ENCODE measurements at places on chromosomes 12 and 14. TPM values are rescaled to one million over a fixed set of nuclear protein-coding genes. Genes with fewer than 3 reads are reported as not detected.
A peak's percentile ranks its signal among the peaks of the same experiment; 100 is the strongest.

MAP1LC3B2 gene
- total RNA-seq, result 1.1 TPM

KLRD1 gene
- total RNA-seq, result not detected

STON2 gene
- 228 TPM for total RNA-seq

- DNase-seq, result peak; percentile 53
Measured at GRCh38 chr14:75274899-75275569, 3.6 kb upstream of the FOS start.

DNA sequence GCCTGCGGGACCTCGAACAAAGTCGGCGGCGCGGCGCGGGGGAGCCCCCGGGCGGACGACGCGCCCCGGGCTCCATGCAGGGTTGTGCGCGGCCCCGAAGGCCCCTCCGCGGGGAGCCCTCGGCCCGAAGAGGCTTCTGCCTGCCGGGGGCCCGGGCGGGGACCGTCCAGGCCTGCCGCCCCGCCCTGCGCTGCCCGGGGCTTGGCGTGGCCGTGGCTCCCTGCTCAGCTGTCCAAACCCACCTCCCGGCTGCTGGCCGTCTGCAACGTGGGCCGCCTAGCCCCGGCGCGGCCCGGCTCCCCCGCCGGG lies 670 bp downstream of the DYRK2 start:
- no peak for DNase-seq

- no peak for DNase-seq
Measured at GRCh38 chr12:82412246-82412645, 53.9 kb downstream of the METTL25 start.

DNA sequence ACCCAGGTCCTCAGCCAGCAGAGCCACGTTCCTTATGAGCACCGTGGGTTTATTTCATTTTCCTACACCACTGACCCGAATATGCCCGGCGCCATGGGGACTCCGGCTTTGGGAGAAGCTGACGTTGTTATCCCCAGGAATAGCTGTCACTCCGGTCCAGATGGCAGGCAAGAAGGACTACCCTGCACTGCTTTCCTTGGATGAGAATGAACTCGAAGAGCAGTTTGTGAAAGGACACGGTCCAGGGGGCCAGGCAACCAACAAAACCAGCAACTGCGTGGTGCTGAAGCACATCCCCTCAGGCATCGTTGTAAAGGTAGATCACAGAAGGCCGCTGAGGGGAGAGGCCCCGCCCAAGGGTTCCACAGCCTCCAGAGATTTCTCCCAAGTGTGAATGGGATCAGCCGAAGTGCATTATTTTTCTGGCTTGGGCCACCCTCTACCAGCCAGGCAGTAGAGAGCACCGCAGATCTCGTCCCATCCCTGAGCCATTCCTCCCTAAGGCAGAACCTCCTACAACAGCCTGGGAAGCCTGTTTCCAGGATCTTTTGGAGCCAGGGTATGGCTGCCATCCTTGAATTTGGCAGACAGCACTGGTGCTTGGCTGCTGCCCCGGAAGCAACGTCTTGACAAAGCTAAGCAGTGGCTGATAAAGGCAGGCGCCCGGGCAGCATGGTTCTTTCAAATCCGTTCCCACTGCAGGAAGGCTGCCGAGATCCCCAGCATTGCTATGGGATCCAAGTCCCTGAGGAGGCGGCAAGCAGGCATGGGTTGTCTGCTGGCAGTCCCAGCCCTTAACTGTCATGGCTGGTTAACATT lies 17.8 kb downstream of the CDK2AP1 start:
- no peak for DNase-seq

DNA sequence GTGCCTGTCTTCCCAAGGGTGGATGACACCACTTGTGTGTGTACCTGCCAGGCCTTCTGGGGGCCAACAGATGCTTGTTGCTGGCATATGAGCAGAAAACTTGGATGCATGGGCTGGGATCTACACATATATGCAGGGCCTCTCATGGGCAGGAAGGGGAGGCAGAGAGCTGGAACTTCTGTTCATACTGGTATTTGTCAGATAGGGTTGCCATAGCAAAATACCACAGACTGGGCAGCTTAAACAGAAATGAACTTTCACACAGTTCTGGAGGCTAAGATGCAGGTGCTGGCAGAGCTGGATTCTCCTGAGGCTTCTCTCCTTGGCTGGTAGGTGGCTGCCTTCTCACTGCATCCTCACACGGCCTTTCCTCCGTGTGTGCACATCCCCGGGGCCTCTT lies 121.8 kb downstream of the SUDS3 start:
- no peak for DNase-seq

DNA sequence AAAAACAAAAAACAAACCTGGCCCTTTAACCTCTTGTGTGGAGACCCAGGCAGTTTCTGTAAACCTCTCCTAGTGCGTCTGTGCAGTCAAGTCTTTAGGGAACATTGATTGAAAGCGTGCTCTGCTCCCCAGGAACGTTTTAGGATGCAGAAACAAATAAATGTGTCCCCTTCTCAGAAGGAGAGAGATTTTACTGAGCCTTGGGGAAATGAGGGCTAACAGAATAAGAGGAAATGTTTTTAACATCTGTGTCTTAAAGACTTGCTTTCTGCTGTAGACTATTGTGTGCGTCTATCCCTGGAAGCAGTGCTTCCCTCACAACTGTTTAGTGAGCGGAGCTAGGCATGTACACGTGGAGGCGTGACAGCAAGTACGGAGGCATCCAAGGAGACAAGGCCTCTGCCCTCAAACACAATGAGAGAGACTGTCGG lies 54.3 kb downstream of the TECPR2 start:
- no peak for DNase-seq

DNA sequence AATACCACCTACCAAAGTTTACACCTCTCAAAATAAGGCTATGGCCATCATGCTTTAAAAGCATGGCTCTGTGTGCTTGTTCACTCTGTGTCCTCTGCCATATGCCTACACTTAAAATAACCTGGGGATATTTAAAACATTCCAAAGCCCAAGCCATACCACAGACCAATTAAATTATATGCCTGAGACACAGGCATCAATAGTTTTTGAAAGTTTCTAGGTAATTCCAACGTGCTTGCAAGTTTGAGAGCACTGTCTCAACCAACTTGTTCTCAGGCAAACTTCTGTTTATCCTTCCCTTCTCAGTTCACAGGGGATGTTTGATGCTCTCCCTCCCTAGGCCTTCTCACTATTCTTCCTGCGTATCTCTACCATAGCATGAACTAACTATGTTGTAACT lies 3.4 kb upstream of the FRMD6 start:
- DNase-seq, result no peak

DNA sequence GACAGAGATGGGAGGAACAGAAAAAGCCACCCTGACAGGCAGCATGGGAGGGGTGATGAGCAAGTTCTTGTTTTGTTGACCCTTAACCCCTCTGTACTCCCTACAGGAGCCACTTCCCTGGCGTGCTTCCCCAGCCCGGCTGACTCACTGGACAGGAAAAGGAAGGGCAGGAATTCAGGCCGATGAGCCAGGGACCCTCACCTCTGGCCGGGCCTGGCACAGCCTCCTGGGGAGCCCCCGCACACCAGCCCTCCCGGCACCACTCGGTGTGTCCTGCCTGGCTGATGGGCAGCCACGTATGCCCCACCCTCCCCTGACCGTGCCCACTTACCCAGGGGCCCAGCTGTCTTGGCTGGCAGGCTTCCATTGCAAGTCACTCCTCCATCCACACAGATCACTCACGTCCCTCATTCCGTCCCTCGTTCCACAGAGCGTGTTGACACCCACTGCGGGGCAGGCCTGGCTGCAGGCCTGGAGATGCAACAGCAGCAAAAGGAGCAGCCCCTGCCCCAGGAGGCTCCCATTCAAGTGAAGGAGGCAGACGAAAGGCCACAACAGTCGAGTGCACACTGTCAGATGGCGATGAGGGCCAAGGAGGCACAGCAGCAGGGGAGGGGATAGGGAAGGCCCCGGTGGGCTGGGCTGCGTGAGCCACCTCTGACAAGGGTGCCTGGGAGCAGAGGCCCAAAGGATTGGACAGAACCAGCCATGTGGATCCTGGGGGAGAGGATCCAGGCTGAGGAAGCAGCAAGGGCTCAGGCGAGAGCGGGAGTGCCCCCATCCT lies 19.7 kb upstream of the CD9 start:
- peak; percentile 36 for DNase-seq
